ENCODE measurements at places on chromosomes 3 and 15.

- no peak for DNase-seq
Observed at GRCh38 chr3:62919784-62920465, 44.7 kb upstream of the CADPS start.

DNA sequence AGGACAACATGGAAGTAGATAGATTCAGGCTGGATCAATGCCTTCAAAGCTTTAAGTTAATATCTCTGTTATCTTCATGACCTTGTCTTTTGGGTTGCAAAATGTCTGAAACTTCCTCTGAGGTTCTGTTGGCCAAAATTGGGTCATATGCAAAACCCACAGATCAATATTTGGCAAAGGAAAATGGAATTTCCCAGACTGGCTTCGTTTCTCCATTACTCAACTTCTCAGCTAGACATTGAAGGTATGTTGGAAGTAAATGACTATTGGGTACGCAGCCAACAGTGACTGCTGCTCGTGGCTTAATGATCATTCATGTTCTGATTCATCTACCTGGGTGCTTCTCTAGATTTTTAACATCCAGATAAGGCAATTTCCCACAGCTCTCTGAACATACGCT, 675.4 kb upstream of the SGO1 start:
- DNase-seq = no peak

GRCh38 chr3:195236076-195236798, 34.7 kb downstream of the XXYLT1 start:
- DNase-seq = no peak

GRCh38 chr15:90918034-90918788, 14.1 kb downstream of the HDDC3 start:
- DNase-seq = no peak

- DNase-seq = peak; percentile 39
Observed at GRCh38 chr3:43770426-43771103, 79.8 kb downstream of the ABHD5 start.

DNA sequence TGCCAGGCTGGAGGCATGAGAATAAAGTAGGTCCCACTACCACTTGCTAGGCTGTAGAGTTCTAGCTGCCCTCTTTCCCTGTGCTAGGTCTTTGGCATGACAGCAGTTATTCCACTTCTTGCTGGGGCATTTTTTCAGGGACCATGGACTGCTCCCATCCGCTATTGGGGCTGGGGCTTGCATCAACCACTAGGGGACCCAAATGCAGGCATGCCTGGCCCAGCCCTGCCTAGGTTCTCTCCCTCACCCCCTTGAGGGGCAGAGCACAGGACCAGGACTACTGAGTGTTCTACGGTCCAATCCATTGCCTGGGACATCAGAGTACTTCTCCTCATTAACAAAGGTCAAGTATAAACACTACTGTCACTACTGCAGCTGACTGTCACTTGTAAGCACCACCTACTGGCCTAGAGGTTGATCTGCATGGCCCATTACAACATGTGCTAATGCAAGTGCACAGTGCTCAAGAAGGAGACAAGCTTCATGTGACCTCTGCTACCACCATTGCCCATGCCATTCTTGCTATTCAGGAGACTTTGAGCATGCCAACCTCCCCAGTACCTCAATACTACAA, 270.5 kb downstream of the MBNL1 start:
- DNase-seq = no peak

DNA sequence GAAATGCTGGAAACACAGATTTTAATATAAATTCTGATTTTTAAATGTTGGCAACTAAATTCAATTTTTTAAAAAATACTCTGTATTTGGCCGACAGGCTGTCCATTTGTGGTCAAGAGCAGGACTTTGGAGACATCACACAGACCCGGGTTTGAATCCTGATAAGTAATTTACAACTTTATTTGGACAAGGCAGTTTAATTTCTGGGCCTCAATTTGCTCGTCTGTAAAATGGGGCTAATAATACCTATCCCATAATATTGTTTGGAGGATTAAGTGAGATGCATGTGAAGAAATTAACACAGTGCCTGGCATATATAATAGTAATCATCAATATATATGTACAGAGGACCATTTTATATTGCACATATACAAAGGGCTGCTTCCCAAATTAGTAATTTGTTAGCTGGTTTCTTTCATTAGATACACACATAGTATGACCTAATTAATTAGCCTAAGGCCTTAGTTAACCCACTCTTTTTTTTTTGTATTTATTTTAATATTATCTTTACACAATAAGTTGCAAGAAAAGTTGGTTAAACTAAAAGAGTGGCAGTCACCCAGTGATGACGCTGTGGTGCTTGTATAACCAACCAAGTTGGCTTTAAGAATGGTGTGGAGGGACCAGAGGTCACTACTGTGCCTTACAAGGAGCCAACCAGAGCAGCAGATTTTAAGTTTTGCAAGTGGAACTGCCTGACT, 665 bp downstream of the PIGB start:
- DNase-seq = no peak

DNA sequence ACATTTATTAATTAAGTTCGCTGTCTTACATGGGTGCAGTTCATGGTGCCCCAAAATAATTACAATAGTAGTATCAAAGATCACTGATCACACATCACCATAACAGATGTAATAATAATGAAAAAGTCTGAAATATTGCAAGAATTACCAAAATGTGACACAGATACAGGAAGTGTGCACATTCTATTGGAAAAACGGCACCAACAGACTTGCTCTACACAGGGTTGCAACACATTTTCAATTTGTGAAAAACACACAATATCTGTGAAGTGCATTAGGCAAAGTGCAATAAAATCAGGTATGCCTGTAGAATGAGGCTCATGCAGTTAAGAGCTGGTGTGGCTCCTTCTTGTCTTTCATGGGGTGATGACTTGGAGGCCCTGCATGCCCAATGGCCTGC, 265.8 kb downstream of the RPLP1 start:
- no peak for DNase-seq

GRCh38 chr3:173891272-173892100, 493.9 kb downstream of the NLGN1 start:
- DNase-seq = no peak

- DNase-seq = no peak
Observed at GRCh38 chr3:77372018-77372417, 332.1 kb downstream of the ROBO2 start.

- DNase-seq = no peak
Observed at GRCh38 chr15:51126842-51127241, 32.1 kb upstream of the TNFAIP8L3 start.

- DNase-seq = no peak
Observed at GRCh38 chr3:30622790-30623189, 16.4 kb downstream of the TGFBR2 start.

- DNase-seq = no peak
Observed at GRCh38 chr15:70170096-70170699, 72.5 kb upstream of the TLE3 start.

DNA sequence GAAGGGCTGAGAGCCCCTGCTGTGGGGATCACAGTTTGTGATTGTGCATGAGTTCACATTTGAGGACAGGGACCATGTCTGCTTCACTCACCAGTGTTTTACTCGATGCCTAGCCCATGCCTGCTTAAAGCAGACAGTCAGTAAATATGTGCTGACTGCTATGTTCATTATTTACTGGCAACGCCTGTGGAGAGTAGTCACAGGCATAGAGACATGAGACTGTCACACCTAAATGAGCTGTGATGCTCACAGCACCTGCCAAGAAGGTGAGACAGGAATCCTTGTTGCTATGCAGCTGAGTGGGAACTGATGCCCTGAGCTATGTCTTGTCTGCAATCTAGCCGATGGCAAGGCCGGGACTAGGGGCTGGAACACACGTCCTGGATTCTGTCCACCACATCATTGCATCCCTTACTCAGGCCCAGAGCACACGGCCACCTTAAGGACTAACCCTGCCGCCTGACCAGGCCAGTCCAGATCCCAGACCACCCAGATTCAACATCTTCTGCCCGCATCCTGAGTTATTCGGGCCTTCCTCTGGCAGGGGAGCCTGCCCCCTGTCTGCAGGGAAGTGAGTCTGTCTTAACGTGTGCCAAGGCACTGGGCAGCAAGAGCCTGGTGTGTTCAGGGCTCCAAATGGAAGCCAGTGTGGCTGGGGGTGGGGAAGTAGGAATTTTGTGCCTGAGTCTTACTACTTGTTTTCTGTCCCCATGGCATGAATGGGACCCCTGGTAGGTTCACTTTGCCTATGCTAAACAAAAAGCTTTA, 44.8 kb downstream of the FGD5 start:
- DNase-seq = no peak

DNA sequence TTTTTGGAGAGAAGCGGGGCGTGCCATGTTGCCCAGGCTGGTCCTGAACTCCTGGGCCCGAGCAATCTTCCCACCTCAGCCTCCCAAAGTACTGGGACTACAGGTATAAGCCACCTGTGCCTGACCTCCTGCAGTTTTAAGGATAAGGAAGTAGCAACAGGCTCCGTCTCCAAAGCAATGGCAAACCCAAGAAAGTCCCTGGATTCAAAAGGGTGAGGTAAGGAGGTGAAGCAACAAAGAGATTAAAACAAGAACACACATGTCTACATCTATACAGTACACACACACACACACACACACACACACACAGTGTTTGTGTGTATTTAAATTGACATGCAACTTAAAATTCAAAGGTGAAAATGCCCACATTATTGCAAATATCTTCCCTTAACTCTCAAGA, 58.9 kb downstream of the ABCC5 start:
- DNase-seq = no peak

- no peak for DNase-seq
Observed at GRCh38 chr3:72766866-72767265, 81.4 kb downstream of the SHQ1 start.

DNA sequence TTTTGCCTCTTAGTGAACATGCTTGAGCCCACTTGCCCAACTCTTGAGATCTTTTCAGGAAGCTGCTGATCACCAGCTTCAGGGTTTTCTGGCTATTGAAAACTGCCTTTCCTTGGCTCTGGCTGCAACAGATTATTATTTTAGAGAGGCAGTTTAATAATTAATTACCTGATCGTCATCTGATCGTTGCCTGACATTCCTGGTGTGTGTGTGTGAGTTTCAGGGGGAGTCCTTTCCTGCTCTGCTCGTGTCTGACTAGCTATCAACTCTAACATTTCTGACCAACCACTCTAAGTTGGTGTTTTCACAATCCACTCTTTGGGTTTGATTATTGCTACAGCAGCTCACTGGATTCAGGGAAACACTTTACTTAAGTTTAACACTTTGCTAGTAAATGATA, 84.3 kb upstream of the SPATA16 start:
- DNase-seq = no peak

- DNase-seq = no peak
Observed at GRCh38 chr3:8857720-8858367, 88.4 kb upstream of the OXTR start.

DNA sequence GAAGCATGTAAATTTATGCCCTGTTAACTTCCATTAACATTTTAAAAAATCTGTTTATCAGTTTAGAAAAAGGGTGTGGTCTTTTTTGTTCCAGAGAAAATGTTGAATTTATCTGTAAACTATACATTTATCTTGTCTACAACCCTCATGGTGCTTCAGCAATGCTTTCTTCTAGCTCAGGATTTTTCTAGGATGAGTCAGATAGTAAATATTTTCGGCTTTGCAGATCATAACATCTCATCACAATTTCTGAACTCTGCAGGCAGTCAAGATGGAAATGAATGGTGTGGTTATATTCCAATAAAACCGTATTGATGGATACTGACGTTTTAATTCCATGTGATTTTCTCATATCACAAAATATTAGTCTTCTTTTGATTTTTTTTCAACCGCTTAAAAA, 70.5 kb upstream of the FOXB1 start:
- DNase-seq = no peak

DNA sequence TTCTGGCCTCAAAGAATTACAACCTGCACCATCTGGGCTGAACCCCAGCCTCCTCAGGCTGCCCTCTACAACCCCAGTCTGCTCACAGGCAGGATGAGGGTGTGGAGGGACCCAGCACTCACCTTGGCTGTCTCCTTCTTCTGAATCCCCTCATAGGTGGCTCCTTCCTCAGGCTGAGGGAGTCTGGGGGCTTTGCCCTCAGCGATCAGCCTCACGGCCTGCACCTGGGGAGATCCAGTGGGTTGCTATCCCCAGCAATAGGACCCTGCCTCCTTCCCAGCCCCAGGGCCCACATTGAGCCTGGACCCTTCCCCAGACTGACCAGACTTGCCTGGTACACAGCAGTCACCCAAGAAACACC, 25.1 kb downstream of the ALDH1L1 start:
- DNase-seq = no peak

GRCh38 chr3:157188391-157188790, 28.4 kb upstream of the CCNL1 start:
- no peak for DNase-seq

- DNase-seq = no peak
Observed at GRCh38 chr3:41026394-41027177, 172.7 kb upstream of the CTNNB1 start.

- no peak for DNase-seq
Observed at GRCh38 chr3:185979721-185980121, 41.9 kb upstream of the TRA2B start.

DNA sequence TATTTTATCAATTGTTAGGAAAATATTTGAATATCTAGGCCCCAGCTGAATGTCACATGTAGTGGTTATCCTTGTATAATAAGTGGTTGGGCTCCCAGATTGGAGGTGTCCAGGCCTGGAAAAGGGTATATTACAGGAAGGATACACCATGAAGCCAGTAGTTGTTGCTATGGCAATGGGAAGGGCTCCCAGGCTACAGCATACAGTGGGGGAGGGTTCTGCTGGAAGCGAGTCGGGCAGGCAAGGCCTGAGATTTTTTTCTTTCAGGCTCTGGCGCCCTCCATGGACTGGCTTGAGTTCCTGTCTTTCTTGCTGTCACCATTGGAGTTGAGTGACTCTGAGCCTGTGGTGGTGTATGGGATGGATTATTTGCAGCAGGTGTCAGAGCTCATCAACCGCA, 8.9 kb downstream of the ECE2 start:
- DNase-seq = no peak

DNA sequence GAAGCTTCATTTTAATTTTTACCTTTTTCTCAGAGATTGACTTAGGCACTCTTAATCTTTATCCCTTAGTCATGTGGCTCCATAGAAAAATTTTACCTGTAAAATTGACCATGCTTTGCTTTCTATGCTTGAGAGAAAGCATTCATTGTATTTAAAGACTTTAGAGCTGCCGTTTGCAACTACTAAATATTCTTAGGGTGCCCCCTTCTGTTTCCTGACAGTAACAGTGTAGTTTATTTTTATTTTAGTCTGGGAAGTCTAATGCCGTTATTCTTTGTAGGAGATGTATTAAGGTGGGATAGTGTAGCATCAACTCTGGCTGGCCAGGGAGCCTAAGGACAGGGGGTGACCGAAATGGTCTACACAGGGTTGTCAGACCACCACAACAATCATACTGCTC, 84.5 kb upstream of the SYNPR start:
- DNase-seq = no peak

GRCh38 chr3:69738859-69739203, 433 bp upstream of the MITF start:
- DNase-seq = no peak
